ENCODE measurements at places on chromosomes 16 and 17.

- no peak for DNase-seq
Observed at GRCh38 chr17:17361867-17362539, 58.8 kb downstream of the NT5M start.

DNA sequence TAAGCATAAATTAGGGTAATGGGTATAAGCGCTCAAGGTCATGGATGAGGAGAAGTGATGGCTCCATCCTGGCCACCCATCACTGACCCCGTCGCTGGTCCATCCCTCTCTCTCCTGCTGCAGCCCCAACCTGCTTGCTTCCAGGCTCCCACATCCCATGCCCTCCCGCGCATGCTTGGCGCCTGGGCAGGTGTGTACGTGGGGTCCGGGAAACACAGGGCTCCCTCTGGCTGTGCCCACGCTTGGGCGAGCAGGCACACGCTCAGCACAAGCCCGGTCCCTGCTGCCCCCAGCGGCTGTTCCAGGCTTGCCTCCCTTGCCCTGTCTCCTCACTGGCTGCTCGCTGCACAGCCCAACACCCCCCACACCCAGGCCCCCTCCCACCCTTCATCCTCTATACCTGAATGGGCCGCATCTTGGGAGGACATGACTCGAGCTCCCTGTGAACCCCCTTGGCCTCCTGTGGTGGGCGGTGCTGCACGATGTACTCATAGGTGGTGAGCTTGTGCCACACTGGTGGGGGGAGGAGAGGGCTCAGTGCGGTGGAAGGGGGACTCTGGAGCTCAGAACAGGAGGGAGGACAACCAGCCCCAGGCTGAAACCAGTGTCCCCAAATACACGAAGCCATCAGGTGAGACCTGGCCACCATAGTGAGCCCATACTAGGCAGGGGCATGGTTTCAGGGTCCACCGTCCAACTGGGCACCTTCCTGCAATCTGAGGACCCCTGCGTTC lies 4.7 kb upstream of the TPPP3 start:
- no peak for DNase-seq

- no peak for DNase-seq
Observed at GRCh38 chr17:49635121-49635520, 42.8 kb downstream of the SPOP start.

DNA sequence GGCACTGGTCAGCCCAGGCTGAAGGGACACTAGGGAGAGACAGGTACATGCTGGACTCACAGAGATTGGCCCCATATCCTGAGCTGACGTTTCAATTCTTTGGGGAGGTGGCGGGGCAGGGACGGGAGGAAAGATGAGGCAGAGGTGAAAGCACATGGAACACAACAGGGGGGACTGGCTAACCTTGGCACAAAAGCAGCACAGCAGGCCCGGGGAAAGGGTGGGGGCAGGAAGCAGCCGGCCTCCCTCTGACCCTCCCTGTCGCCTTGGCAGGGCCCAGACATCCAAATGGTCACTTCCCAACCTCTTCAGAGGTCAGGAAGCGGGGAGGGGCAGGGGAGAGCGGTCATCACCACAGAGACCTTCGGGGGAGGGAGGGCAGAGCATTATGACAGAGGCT lies 6.6 kb downstream of the VAT1 start:
- DNase-seq, result no peak

DNA sequence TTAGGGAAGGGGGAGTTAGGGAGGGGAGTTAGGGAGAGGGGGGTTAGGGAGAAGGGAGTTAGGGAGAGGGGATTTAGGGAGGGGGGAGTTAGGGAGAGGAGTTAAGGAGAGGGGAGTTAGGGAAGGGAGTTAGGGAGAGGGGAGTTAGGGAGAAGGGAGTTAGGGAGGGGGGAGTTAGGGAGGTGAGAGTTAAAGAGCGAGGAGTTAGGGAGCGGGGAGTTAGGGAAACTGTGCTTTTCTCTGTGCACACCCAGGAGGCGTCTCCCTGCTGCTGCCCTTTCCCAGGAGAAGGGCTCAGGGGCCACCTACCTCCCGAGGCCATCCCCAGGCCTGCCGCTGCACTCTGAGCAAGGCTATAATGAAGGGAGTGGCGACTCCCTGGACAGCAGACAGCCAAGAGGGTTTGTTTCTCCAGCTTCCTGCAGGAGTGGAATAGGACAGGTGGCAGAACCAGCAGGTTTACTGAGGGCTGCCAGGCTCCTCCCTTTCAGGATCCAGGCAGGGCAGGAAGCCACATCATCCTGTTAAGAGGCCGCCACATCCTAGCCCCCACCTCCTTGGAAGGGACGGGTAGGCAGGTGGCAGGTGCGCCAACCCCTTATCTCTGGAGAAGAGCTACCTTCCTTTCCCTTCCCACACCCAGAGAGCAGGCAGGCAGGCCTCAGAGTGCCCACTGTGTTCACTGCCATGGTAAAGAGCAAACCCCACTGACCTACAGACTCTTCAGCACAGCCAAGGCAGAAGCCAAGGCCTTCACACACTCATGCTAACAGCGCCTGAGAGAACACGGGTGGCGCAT lies 4.3 kb downstream of the CANT1 start:
- DNase-seq, result no peak

DNA sequence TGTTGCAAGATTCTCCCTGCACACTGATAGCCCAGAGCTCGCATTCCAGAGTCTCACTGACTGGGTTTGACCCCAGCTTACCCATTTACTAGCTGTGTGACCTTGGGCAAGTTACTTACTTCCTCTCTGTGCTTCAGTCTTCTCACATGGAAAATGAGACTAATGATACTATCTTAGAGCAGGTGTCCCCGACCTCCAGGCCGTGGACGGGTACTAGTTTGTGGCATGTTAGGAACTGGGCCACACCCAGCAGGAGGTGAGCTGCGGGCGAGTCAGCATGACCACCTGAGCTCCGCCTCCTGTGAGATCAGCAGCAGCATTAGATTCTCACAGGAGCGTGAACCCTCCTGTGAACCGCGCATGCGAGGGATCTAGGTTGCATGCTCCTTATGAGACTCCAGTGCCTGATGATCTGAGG lies 15.8 kb downstream of the ANKFY1 start:
- no peak for DNase-seq

DNA sequence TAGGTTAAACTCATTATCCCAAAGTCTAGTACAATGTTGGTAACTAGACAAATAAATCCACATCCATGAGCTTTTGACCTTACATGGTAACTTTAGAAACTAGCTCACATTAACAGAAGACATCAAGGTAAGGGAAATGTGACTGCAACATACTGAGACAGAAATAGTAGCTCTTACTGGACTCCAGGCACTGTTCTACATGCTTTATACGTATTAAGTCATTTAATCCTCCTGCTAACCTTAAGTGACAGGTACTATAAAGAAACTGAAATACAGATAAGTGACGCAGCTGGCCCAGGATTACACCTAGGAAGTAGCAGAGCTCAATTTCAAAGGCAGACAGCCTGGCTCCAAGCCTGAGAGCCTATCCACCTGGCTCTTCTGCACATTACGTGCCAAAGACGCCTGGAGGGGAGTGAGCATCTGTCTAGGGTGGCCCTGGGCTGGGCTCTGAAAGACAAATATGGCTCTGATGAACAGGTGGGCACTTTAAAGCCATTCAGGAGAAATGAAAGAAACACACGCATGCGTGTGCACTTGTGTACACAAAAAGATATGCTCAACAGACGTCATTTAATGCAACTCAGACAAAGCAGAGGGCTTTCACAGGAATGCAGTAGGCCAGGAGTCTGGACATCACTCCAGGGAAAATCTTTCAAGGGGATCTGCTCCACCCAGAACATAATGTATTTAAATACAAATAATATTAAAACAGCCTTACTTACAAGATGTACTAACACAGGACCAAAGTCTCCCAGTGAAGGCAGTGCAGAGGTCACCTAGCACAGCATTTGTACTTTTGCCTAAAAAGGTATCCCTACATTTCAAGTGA lies 4.4 kb downstream of the ZC3H7A start:
- DNase-seq, result no peak

DNA sequence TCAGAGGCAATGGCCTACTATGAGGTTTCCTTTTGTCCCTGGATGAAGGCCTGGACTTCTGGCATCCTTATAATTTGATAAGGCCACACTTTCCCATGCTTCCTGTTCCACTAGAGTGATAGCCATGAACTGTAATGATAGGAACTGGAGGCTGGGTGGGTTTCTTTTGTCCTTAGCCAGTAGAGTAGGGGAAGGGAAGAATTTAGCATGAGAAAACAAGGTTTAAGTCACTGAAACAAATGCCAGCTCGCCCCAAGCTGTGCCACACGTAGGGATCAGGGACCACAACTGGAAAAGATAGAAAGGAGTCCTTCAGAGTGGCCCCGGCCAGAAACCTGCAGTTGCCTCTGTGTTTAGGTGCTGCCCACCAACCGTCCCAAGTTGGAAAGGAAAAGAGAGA lies 80.9 kb upstream of the C17orf78 start:
- no peak for DNase-seq

DNA sequence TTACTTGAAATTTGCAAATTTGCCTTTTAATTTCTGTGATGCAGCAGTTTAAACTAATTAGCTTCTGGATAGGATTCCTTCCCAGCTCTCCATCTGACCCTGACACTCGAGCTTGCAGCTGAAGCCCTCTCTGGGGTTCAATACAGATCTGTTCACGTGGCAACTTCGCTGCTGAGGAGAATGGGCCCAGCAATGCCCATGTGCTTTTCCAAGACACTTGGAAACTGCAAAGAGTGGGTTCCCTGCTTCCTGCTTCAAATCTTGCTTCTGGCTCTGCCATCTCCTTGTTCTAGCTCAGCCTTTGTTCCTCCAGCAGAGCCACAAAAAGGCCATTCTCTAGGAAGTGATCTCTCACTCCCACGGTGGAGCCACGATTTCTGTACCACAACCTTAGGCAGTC lies 50.0 kb upstream of the IRX6 start:
- no peak for DNase-seq

DNA sequence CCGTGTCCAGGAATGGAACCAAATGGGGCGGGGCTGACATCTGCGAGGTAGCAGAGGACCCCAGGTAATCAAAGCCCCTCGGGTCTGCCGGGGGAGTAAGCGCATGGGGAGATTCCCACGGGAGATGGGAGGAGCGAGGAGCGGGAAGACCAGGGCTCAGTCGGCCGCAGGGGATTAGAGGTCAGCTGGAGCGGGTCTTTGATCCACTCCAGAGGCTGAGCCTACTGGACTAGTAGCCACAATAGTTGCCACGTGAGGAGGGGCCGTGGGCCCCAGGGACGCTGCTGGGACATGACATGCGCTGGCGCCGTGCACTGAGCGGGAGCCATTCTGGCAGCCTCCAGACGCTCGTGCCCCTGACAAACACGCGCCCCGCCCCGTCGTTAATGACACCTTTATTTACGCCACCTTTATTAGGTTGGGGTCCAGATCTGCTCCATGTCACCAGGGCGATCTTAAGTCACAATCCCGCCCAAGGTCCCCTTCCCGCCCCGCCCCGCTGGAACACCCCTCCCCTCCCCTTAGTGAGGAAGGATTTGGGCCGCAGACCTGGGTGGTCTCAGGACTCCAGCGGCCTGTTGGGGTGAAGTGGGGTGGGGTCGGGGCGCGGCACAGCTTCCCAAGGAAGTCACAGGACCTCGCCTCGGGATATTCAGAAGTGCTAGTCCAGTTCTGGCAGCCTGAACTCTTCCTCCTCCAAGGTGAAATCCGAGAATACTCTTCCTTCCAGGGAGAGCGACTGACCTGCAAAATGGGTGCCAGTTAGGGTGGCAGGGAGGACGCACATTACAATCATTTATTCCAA lies 15.0 kb downstream of the PPY start:
- DNase-seq, result no peak

GRCh38 chr17:42669977-42670788 lies 6.6 kb downstream of the PLEKHH3 start:
- no peak for DNase-seq

DNA sequence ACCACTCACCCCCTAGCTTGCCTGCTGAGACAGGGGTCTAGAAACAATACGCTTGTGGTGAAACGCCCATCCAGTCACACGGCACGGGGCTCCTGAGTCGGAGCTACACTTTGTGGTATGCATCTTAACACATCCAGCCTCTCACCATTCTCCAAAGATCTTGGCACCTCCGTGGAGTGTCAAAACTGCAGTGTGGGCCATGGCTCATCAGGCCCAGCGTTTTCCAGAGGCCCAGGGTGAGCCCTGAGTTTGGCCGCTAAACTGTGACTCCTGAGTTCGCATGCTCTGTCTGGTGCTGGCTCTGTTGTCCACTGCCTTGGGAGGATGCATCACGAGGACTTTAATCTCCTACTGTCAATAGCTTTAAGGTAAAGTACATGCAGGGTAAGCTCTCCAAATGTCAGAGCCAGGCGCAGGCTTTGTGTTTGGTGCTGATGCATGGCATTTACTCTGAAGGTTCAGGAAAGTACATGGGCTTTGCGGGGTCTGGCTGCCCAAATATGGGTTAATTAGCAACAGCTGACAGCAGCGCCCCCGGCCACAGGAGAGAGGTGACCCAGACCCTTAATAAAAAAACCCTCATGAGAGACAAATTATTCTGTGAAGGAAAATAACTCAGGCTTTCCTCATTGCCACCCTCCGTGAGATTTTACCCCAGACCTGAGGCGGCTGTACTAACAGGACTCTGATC lies 118.4 kb downstream of the CCDC182 start:
- DNase-seq, result no peak

DNA sequence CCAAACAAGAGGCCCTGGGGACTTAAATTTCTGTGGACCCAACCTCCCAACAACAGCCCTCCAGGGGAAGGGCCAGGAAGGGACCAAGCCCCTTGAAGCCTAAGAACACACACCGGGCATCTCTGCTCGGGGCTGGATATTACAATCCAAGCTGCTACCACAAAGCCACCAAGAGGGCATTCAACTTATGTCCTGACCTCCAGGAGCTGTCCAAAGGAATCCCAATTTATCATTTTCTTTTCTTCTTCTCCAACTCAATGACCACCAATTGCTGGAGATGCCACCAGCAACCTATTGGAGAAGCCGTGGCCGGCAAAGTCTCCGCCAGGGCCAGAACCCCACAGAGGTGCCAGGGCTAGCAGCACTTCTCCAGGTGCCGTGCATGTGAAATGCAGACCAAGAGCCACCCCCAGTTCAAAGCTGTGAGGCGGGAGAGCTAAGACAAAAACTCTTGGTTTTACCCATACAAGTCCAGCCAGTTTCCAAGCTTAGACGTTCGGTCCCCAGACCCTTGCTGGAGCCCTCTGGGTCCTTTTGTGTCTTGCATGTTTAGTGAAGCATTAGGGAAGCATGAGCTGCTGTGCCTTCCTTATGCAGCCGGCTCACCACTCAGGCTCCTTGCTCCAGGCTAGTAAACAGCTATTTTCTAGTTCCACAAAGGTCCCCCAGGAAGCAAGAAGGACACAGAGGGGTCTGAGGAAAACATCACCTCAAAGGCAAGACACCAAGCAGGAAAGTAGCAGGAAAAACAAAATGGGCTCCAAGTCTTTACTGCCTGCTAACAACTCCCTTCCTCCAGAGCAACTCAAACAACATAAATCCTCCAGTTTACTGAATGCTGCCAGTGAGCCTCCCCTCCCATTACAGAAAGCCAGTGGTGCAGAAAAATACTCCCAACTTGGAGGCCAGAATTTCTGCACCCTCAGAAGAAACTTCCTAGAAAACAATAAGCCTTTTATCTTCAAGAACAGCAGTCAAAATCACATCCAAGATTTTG lies 3.2 kb downstream of the PITPNA start:
- DNase-seq, result no peak
